HEK293T (cell line): ENCODE measurements at places on chromosomes 3 and 15.

DNA sequence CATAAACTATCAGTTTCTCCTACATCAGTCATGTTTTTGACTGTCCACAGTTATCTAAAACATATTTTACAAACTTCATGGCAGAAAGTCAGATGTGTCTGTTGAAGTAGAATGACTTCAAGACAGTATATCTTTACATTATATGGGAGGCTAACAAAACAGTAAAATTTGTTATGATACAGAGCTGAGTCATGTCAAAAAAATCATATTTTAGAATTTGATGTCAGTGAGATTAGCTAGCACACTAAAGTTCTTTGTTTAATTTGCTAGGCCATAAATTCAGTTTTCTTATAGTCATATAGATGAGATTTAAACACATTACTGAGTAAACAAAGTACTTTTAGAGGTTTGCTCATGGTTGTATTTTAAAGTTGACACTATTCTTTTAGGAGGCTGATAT lies 80.3 kb upstream of the IGSF10 start:
- no peak for DNase-seq

GRCh38 chr3:182438398-182438797 lies 354.9 kb upstream of the ATP11B start:
- DNase-seq = no peak

DNA sequence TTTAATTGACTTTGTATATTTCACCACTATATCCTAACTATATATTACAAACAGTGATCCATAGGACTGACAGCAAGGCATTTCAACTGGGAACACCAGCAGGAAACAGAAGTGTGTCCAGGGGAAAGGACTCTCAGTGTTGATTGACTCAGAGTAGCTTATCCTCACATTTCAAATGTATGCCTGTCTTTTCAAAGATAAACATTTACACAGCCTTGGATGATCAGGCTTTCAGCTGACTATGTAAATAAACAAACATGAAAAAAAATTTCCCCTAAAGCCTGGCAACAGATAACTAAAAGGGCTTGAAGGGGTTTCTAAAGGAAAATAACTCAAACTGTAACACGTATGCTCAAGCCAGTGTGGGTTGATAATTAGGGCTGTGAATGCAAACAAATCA lies 321.8 kb downstream of the TBC1D5 start:
- DNase-seq = no peak

GRCh38 chr3:64303881-64304280 lies 78.6 kb upstream of the PRICKLE2 start:
- no peak for DNase-seq
